ENCODE measurements at places on chromosomes 16 and 17.
A peak's percentile ranks its signal among the peaks of the same experiment; 100 is the strongest.

DNA sequence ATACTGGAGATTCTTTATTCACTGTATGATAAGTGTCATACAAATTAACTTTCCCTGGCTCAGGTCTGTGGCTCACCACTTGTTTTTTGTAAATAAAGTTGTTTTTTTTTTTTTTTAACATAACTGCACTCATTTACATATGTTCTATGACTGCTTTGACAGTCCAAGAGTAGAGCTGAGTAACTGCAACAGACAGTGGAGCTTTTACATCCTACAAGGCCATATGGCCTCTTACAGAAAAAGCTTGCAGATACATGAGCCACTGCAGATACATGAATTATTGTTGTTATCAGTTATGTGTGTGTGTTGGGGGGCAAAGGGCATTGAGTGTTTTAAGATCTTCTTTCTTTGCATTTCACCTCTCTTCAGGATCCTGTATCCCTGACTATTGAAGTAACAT, 311.7 kb downstream of the BCAS3 start:
- DNase-seq: no peak

DNA sequence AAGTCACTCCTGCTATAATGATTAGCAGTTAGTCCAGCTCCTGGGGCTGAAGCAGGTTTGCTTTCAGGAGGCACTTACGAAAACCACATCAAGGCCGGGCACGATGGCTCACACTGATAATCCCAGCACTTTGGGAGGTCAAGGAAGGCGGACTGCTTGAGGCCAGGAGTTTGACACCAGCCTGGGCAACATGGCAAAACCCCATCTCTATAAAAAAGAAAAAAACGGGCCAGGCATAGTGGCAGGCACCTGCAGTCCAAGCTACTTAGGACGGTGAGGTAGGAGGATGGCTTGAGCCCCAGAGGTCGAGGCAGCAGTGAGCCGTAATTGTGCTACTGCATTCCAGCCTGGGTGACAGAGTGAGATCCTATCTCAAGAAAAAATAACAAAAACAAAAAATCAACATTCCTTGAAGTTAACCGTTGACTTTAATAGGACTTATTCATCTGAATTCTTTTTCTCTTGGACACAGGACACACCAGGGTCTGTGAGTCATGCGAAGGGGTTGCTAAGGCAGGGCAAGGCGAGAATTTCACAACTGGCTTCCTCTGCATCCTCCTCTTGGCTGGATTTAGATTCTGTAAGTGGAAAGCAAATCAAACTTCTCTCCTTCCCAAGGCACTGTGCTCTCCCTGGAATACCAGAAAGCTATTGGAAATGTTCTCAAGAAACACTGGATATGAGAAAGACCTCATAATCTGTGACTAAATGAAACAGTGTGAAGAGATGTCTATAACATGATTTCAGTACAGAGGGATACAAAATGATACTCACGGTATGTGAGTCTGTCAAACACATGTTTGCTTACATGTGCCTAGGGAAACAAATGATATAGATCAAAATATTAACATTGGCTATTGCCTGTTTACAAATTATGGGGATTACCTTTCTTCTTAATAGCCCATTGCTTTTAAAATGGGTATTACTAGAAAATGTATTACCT, 99.5 kb downstream of the SYCE1L start:
- no peak for DNase-seq

- DNase-seq: no peak
These were observed 14.8 kb downstream of the ALOXE3 start for GRCh38 chr17:8103549-8103948.

DNA sequence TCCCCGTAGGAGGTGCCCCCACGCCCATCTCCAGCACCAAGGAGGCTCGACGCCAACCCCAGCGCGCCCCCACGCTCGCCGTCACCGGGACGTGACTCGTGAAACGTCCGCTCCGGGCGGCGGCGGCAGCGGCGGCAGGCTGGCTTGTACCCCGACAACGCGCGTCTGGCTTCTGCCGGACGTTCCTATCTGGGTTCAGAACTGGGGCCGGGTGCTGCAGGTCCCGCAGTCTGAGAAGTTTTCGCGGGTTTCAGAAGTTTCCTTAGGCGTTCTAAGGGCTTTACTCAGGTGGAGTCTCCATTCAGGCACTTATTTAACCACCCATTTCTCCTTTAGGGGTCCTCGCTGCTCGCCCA, 672 bp upstream of the ALKBH5 start:
- no peak for DNase-seq

- no peak for DNase-seq
These were observed 118.1 kb downstream of the ENGASE start for GRCh38 chr17:79192503-79193351.

GRCh38 chr17:81002013-81002384, 10.4 kb downstream of the CHMP6 start:
- no peak for DNase-seq

GRCh38 chr16:27238016-27238587, 30.5 kb downstream of the NSMCE1 start:
- DNase-seq: no peak

DNA sequence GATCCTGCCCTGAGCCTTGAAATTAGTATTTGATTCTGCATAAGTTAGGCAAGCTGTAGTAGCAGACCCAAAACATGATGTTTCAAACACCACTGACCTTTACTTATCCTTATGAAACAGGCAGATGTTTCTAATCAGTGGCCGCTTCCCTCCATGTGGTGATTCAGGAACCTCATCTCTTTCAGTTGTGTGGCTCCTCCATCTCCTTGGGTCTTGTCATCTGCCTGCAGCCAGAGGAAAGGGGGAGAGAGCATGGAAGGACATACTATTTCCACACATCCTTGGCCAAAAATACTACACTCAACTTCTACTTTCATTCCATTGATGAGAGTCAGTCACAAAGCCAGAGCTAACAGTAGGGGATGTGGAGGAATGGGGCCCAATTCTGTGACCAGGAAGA, 41.6 kb upstream of the IRX6 start:
- no peak for DNase-seq

GRCh38 chr17:74163271-74163821, 40.1 kb upstream of the RPL38 start:
- no peak for DNase-seq

DNA sequence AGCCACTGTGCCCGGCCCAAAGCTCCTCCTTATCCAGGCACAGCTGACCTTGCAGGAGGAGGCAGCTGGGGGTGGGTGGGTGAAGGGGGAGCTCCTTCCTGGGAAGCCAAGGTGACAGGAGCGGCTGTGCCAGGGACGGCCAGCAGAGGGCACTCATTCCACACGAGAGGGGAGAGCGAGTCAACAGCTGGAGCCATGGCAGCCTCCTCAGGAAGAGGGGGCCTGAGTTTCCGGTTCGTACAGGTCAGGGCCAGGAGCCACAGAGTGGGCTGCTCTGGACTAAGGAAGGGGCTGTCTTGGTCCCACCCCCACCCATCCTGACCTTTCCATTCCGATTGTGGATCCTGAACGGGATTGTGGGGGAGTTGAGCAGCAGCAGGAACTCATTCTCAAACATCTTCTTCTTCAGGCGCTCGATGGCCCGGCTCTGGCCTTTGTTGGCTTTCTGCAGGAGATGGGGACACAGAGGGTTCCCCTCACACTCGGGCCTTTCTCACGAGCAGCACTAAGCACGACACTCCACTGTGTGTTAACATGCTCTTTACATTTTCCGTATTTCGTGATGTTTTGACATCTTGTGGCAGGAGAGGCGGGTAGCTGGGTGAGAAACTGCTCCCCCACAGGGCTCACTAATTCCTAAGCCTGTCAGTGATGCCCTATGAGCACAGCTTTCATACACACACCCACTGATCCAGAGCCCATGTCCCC, 61.6 kb downstream of the TIMM22 start:
- DNase-seq: no peak

- peak; percentile 0 for DNase-seq
These were observed 1253.7 kb upstream of the CDH8 start for GRCh38 chr16:63289834-63290460.

DNA sequence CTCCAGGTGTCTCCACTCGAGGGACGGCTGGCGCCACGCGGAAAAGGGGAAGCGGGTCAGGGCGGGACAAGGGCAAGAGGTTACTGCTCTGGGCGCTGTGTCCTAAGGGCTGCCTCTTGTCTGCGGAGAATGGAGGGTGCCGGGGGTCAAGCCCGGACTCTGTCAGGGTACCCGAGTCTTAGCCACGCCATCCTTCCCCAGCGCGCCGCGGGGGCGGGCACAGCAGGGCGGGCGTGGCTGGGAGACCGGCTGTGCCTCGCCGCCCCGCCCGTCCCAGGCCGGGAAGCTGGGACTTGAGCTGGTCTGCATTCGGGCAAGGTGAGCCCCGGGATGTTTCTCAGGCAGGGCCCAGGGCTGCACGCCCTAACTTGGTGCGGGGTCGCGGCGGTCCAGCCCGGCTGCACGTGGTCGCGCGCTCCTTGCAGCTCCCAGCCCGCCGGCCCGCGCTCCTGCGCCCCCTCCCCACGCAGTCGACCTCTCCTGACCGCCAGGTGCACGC, 6.2 kb upstream of the ACTG1 start:
- no peak for DNase-seq

Measured in NCI-H1417 treated with DMSO at 0.1 percent for 48 hours (cell line).